ENCODE measurements at places on chromosomes 4 and X.

GRCh38 chr4:2449051-2449450 is 19.9 kb upstream of the RNF4 start:
- no peak for DNase-seq

DNA sequence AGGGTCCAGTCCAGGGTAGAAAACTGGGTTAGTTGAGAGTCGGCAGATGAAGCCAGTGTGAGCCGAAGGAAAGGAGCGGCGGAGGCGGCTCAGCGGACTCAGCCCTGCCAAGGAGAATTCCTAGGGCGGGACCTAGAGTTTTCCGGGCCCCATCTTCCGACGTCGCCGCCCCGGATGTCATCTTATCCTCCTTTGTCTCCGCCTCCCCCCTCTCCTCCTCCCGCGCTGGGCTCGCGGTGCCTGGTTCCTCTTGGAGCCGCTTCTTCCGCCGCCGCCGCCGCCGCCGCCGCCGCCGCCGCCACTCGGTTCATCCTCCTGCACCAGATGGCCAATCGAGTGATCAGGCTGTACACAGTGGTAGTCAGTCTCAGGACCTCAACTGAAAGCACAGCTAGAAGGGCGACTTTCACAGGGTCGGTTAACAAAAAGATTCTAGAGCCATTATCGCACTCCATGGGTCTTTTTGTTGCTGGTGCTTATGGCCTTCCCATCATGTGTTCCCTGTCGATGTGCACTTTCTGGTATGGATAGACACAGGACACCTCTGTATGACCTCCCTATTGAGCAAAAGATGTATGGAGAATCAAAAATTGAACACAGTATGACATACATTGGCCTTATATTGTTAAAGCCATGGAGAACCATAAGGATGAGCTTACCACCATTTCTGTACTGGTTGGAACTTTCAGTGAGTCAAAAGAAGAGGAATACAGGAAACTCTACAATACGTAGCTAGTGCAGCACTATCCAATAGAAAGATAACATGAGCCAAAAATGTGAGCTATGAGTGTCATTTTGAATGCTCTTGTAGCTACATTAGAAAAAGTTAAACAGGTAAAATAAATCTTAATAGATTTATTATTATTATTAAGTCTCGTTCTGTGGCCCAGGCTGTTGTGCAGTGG is 32.4 kb upstream of the THOC2 start:
- peak; percentile 59 for DNase-seq

DNA sequence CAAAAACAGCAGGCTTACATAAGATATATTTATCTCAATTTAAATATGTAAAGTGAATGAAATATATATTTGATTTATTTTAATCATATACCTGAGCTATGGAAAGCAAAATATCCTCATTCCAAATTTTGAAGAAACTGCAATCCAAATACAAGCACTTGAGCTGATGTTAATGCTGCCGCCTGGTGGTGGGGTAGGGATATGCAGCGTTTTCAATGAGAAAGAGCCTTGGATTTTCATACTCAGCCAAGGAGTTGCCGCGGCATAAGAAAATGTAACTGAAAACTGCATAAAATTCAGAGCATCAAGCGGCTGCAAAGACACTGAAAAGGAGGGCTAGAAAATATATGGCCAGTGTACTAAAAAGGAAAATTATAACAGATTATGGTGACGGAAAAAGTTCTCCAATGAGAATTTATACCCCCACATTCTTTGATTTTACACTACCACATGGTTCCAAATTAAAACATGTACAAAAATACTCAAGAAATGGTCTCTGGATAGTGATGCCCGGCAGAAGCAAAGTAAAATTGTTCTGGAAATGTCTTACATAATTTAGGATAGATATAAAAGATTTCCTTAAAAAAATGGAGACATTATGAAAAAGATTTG is 660.3 kb upstream of the PITX2 start:
- DNase-seq: peak; percentile 35

- DNase-seq: no peak
Measured at GRCh38 chrX:74523870-74524735, 90.3 kb downstream of the RLIM start.

- no peak for DNase-seq
Measured at GRCh38 chr4:36244257-36245082, at the start of gene ARAP2. Gene ARAP2, minus strand, starts transcription at chr4:36244514. Its CDS starts 15,028 bp downstream, at chr4:36229486.
